Central memory CD8-positive, alpha-beta T cell (primary cell): ENCODE measurements at places on chromosomes 6 and 20.

DNA sequence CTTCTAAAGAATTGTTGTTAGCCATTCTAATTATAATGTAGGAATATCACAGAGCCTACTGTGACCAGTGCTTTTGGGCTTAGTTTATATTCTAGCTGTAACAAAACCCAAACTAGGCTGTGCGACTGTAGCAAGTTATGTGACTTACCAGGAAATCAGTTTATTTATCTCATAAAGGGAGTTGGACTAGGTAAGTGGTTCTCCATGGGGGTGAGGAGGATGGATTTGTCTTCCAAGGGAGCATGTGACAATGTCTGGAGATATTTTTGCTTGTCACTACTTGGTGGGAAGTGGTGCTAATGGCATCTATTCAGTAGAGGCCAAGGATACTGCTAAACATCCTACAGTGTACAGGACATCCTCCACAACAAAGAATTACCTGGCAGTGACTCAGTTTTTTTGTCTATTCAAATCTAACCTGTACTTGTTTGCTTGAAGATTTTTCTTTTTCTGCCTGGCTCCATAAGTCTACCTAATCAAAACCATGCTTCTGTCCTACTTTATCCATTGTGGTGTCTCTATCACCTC lies 32.5 kb downstream of the ZFAND3 start:
- H3K27me3 ChIP-seq: no peaks in the 10 kb centered on the region
- H3K4me1 ChIP-seq: peaks cover 64% of the 10 kb centered on the region
- DNase-seq: no peak
- H3K4me3 ChIP-seq: no peak overlapping the region
- peaks cover 4% of the 10 kb centered on the region for H3K36me3 ChIP-seq
- H3K27ac ChIP-seq: peak overlapping the region; percentile 81

GRCh38 chr6:72781624-72782023 lies 159.8 kb downstream of the KCNQ5 start:
- H3K4me1 ChIP-seq: no peaks in the 10 kb centered on the region
- H3K27me3 ChIP-seq: no peaks in the 10 kb centered on the region
- no peaks in the 10 kb centered on the region for H3K36me3 ChIP-seq
- H3K4me3 ChIP-seq: no peak overlapping the region
- H3K27ac ChIP-seq: no peak overlapping the region

DNA sequence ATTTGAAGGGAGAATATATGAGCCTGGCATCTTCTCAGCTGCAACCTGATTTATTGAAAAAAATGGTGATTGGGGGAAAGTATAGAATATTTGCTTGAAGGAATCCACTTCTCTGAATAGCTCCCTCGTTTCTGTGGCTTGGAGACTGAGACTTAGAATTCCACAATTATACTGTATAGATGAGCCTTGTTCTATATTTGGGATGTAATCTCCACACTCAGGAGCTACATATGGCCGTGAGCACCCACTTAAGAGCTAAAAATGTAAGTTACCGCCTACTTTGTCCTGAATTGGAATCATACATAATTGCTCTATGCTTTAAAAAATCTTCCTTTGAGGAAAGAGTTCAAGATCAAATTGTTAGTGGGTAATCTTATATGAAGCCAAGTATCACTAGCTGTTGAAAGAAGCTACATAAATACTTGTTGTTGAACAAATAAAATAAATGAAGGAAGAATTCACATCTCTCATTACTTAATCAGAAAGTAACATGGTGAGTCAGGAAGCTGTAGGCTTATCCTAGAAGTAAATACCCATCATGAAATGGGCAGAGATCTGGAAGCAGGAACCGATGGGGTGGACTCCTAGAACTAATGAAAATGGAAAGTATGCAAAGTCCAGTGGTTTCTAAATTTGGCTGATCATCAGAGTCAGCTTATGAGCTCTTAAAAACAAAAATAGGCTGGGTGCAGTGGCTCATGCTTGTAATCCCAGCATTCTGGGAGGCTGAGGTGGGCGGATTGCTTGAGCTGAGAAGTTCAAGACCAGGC lies 254.3 kb downstream of the SOX4 start:
- H3K36me3 ChIP-seq: no peaks in the 10 kb centered on the region
- DNase-seq: no peak
- no peaks in the 10 kb centered on the region for H3K27me3 ChIP-seq
- no peak overlapping the region for H3K4me3 ChIP-seq
- no peak overlapping the region for H3K27ac ChIP-seq
- no peaks in the 10 kb centered on the region for H3K4me1 ChIP-seq

DNA sequence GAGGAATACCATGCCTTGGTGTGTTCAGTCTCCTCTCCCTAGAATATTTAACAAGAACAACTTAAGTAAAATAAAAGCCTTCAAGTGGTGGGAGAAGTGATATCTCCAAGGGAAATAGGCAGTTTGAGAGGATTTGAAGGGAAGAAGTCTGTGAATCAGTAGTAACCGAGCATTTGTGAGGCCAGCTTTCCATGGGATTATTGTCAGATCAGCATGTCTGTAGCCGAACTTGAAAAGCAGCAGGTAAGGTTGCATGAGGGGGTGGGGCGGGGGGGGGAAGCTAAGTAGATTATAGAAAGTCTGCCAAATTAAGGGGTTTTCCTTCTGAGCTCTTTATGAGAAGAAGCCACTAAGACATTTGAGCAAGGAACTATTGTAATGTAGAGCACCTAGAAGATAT lies 92.6 kb downstream of the GRIK2 start:
- DNase-seq: no peak
- no peak overlapping the region for H3K27ac ChIP-seq
- H3K4me3 ChIP-seq: no peak overlapping the region

- H3K27ac ChIP-seq: no peak overlapping the region
- H3K36me3 ChIP-seq: no peaks in the 10 kb centered on the region
Measured at GRCh38 chr6:125112934-125113333, 40.6 kb upstream of the TPD52L1 start.

DNA sequence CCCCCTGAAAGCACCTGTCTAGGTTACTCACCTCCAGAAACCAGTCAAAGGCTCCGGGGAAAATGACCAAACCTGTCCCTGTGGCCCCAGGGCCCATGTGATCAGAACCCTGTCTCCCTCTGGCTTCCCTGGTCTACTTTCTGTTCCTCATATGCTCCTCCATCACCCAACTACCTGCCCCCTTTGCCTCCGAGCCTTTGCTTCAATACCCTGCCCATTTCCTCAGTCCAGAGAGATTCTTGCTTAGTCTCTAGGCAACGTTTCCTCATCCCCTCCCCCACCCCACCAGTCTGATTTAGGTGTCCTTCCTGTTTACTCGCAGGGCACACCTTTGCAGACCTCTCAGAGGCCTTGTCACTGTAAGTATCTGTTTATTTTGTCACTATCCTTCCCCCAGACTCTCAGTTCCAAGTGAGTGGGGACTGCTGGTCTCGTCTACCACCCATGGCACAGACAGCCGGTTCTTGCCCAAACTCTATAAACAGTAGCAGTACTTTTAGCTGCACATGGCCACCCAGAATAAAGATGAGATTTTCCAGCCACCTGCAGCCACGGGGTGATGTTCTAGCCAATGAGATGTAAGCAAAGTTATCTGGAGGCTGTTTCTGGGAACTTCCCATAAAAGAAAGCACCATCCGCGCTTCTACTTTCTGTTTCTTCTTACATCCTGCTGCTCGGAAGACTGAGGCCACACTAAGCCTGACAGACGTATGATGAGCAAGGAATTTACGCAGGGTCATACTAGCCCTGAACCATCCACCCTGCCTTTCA lies 13.3 kb downstream of the ELOVL5 start:
- H3K4me3 ChIP-seq: peak overlapping the region; percentile 85
- H3K27me3 ChIP-seq: no peaks in the 10 kb centered on the region
- H3K27ac ChIP-seq: peak overlapping the region; percentile 100
- DNase-seq: peak; percentile 82

GRCh38 chr20:50915424-50915823 lies 15.8 kb downstream of the ADNP start:
- H3K36me3 ChIP-seq: peaks cover 24% of the 10 kb centered on the region
- no peak overlapping the region for H3K4me3 ChIP-seq
- H3K4me1 ChIP-seq: peaks cover 83% of the 10 kb centered on the region
- DNase-seq: no peak

GRCh38 chr20:37913567-37914366 lies 10.8 kb downstream of the VSTM2L start:
- no peaks in the 10 kb centered on the region for H3K36me3 ChIP-seq
- no peak for DNase-seq
- peaks cover 32% of the 10 kb centered on the region for H3K27me3 ChIP-seq
